ENCODE measurements at places on chromosomes 1 and 21.

GRCh38 chr1:24724345-24725208 lies 20.7 kb upstream of the CLIC4 start:
- DNase-seq, result no peak

DNA sequence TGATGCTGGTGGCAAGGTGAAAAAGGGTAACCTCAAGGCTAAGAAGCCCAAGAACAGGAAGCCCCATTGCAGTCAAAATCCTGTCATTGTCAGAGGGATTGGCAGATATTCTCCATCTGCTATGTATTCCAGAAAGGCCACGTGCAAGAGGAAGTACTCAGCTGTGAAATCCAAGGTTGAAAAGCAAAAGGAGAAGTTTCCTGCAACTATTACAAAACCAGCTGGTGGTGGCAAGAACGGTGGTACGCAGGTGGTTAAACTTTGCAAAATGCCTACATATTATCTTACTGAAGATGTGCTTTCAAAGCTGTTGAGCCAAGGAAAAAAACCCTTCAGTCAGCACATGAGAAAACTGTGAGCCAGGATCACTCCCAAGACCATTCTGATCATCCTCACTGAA lies 13.7 kb upstream of the VPS45 start:
- DNase-seq, result no peak

DNA sequence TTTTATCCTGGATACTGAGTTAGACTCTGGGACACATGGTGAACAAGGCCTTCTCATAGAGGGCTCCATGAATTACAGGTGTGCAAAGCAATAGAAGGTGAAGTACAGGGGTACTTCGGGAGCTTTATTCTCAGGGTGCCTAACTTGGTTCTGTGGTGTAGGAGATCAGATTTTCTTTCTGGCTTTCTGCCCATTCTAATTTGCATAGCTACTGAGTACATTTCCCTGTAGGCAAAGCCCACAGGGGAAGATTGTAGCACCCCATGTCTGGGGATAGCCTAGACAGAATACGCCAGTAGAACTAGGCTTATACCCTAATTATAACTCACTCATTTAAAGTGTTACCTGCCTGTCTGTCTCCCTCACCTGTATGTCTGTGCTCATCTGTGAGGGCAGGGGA lies 49.7 kb downstream of the PGM1 start:
- DNase-seq, result no peak

DNA sequence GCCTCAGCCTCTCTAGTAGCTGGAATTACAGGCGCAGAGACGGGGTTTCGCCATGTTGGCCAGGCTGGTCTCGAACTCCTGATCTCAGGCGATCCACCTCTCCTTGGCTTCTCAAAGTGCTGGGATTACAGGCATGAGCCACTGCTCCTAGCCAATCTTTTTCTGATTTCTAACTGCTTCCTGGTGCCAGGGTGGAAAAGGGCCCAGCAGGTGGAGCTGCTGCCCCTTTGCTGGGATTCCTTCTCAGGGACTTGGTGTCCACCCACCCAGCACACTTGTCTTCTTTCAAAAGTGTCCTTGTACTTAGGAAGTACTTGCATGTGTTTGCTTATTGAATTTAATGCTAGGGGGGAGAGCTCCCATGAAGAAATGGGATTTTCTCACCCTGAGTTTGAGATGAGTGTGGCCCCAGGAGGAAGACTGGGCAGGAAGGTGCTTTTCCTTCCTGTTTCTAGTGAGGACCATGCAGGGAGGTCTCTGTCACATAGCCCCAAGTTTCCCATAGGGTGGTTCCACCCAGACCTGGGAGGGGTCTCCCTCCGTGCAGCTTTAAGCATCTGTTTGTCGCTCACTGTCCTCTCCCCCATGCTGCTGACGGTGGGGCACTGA lies 14.2 kb downstream of the UTP11 start:
- DNase-seq, result peak; percentile 77

DNA sequence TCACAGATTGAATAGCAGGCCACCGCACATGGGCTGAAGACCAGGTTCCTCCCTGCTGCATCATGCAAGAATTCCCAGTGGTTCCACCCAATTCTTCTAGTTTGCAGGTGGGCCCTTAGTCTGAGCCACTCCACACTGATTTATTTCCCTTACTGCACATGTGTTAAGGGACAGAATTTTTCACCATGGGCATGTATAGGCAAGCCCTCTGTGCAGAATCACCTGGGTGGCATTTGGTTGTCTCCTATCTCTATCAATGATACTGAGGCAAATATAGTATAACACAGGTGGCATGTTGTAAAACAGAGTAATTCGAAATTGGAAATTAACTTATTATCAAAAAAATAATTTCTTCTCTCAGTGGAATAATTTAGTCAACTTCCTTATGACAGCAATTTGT lies 1892.4 kb downstream of the NCAM2 start:
- DNase-seq, result no peak

GRCh38 chr21:25676451-25676850 lies 37.4 kb downstream of the JAM2 start:
- DNase-seq, result no peak

DNA sequence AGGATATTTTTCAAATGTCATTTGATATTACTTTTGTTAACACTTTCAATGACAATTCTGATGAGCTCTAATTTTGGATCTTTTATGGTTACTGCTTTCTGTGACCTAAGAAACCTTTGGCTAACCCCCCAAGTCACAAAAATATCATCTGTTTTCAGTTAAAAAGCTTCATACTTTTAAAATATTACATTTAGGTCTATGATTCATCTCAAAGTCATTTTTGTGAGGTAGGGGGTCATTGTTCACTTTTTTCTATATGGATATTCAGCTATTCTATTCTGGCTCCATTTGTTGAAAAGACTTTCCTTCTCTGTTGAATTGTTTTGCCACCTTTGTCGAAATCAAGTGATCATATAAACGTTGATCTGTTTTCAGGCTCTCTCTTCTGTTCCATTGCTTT lies 44.8 kb downstream of the UCHL5 start:
- no peak for DNase-seq

- no peak for DNase-seq
Measured at GRCh38 chr1:82689217-82689616, 888.5 kb downstream of the ADGRL2 start.

- no peak for DNase-seq
Measured at GRCh38 chr1:47875036-47875435, 122.1 kb downstream of the TRABD2B start.

DNA sequence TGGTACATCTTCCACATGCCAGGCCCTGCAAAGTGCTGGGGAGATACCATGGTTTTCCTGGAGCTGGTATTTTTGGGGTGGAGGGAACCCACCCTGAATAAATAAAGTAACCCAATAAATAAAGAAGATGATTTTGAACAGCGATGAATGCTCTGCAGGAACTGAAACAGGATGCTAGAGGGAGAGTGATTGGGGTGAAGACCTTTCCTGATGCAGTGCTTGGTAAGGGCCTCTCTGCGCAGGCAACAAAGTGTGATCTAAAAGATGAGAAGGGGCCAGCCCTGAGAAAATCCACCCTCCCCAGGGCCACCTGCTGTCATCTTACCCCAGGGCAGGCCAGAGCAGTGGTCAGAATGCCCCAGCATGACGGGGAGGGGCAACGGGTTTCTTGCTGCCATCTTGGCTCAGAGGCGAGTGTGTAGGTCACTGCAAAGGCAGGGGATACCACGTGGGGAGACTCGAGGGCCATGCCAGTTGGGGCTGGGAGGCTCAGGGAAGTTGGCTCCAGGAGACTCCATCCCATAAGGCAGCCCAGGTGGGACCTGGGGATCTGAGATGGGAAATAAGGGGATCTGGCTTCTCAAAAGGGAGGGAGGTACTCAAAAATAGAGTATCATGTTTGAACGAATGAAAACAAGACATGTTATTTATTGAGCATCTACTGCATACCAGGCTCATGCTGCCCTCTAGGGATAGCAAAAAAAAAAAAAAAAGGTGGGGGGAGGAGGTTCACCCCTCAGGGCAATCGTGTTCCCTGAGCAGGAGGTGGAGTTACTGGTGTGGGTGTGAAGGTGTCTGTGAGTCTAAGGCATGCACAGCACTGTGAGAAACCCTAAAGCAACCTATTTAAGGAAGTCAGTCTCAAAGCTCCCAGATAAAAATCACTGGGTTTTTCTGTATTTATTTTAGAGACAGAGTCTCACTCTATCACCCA lies 2.8 kb downstream of the SRARP start:
- peak; percentile 80 for DNase-seq

DNA sequence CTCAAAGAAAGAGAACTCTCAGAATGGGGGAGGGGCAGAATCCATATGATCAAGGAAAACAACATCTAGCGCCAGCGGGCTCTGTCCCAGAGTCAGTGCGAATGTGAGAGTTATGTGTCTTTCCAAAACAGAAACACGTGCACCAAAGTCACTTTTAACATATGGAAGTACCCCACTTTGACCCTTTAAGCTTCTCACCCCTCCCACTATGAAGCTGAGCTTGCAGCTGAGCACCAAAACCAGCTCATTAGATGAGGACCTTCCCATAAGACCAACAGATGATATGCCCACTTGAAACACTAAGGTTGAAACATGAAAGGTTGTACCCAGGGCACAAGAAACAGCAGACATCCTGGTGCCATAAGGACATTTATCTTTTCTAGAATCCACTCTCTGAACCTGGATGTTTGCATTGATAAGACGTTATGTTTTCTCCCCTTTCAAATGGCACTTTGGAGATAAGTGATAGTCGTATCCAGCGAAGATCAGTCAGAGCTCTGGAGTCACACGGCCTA lies 171.0 kb downstream of the TGFBR3 start:
- DNase-seq, result no peak

DNA sequence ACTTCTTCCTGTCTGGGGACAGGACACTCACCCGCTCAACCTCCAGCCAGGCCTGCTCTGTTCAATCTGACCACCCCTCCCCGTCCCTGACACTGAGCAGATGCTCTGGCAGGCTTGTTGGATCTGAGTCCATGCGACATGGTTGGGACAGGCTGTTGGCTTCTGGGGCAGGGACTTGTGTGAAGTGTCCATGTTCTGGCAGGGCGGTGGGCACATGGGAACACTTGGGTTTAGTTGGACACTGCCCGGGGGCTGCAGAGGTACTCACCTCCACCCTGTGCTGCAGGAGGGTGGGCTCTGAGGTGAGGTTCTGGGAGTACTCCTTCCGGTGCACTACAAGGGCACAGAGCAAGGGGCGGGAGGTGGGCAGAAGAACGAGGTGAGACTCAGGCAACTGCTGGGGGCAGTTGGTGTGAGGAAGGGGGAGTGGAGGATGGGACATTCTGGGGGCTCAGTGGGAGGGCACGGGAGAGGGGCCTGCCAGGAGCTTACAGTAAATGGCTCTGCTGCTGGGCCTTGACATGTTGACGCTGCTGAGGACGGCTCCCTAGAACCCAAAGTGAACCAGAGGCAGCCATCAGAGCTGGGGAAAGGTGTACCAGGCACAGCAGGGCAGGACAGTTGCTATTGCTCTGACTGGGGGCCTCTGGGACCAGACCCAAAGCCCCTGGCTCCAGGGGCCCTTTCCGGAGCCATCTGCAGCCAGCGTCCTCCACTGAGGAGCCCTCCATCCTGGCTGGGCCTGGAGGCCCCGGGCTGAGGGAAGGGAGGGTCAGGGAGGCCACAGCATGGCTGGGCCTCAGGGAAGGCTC lies 2.3 kb downstream of the EPS8L3 start:
- no peak for DNase-seq

DNA sequence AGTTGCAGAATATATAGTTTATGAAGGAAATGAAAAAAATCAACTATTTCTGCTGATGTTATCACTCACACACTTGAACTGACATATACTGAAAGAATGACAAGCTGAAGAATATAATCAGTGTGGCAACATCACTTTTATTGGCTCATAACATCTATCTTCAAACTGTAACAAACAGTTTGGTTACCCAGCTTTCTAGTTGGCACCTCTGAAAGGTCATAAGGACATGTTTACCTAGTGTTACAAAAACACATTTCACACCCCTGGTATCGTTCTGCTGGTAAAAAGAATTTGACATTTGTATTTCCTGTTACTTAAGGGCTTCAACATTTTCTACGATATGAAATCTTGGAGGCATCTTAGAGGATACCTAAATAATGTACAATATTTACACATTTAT lies 1267.0 kb upstream of the NCAM2 start:
- no peak for DNase-seq

DNA sequence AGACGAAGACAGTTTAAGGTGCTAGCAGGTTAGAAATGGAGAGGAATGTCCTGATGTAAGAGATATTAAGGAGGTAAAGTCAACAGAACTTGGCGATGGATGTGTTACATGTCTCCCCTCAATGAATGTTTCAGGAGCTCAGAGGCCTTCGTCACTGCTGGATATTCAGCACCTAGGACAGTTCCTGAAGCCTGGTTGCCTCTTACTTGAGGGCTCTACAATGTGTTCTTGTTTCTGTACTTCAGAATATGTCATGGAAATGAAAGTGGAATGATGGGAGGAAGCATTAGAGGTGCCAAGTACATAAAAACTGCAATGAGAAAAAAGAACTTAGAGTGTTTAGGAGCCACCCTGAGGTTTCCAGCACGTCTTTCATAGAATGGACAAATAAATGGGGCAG lies 17.7 kb downstream of the TNR start:
- DNase-seq, result peak; percentile 20

DNA sequence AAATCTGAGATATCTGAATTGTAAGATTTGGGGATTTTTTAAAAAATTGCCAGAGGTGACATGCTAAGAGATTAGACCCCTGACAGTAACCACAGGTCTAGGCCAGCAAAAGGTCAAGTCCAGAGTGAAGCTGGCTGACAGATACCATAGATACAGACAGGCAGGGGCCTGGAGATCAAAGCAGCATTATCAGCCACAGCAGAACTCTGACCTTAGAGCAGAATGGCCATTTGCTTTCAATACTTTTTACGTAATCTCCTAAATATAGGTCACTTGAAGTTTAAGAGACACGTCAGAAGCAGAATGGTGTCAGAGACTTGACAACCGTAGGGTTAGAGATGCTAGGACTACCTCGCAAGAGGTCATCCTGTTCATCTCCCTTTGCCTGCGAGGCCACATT lies 40.8 kb upstream of the RXRG start:
- DNase-seq, result no peak

GRCh38 chr1:43764581-43764980 lies 57.2 kb downstream of the ST3GAL3 start:
- no peak for DNase-seq

DNA sequence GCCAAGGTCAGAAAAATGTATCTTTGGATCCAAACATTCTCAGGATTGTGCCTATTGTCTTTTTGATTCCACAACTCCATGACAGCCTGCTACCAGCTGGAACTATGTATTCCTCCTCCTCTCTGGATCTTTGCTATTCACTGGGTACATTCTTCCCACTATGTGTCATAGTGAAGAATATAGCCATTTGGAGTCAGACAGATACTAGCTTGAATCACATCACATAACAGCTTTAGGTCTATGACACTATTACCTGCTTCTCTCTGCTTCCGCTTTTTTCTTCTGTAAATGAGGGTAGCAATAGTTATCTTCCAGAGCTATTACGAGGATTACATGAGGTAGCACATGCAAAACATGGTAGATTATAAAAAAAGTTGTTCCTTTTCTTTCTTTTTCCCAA lies 5.4 kb upstream of the EXO1 start:
- DNase-seq, result no peak
